NCI-H446 treated with DMSO at 0.1 percent for 48 hours (cell line): ENCODE measurements at places on chromosomes 1 and 21.

DNA sequence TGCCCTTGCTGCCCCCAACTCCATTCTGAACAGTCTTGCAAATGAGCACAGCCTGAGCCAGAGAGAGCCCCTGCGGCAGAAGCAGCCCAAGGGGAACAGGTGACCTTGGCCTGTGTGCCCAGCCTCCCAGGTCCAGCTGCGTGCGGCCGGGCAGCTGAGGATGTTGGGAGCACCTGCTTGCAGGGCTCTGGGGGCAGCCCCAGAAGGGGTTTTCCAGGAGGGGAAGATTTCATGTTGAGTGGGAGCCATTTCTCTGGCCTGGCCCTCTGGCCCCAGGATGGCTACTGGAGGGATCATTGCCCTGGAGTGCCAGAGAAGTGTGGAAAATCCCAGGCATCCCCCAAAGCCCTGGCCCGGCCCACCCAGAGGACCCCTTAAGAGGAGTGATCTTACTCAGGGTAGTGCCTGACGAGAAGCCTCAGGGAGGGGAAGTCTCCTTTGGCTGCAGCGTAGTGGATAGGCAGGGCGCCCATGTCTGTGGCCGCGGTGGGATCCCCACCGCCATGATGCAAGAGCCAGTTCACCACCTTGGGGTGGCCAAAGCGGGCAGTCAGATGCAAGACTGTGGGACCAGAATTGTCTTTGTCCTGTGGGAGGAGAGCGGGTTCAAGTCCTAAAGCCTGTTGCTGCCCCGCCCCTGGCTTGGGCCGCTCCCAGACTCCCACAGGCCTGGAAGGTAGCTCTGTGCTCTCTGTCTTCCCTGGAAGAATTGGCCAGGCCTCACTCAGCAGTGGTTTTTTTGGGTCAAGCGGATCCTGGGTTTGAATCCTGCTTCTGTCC is 20.6 kb upstream of the RNU1-4 start:
- DNase-seq = no peak

DNA sequence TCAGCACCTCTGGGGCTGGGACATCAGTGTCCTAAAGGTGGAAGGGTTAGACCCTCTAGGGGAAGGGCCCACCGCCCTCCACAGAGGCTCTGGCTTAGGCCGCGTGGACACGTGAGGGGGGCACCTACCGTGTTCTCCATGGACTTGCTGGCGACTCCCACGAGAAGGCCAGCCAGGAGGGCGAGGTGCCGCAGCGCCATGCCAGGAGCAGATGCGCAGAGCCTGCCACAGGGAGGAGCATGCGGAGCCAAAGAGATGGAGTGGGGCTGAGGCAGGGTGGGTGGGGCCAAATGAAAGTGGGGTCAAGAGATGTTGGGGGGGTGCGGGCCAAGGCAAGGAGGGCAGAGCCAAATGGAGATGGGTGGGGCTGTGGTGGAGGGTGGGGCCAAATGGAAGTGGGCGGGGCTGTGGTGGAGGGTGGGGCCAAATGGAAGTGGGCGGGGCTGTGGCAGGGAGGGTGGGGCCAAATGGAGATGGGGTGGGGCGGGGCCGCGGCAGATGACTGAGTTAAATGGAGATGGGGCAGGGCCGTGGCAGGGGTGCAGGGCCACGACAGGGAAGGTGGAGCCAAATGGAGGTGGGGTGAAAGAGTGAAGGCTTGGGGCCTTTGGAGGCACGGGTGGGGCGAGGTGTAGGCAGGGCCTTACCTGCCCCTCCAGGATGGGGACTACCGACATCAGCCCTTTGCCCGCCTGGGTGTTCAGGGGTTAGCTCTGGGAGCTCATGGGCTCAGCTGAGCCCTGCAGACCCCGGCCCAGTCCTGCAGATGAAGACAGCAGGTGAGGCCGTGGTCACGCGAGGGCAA is 17.4 kb upstream of the RNF223 start:
- DNase-seq = no peak

DNA sequence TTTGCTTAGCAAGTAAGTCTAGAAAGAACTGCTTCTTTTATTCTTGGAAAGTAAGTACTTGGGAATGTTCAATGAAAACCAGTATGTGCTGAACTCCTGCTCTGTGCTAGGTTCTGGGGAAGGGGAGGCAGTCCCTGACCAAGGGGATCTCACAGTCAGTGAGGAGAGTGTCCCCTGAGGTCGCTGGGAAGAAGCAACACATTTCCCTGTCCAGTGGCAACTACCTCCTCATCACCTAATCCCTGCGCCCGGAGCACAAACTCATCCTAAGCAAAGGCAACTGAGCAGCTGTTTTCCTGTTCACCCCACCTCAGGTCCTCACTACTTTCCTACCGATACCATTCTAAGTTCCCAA is 61.7 kb upstream of the ANGPTL1 start:
- no peak for DNase-seq

GRCh38 chr1:25797939-25798338 is 2.1 kb upstream of the SELENON start:
- no peak for DNase-seq

DNA sequence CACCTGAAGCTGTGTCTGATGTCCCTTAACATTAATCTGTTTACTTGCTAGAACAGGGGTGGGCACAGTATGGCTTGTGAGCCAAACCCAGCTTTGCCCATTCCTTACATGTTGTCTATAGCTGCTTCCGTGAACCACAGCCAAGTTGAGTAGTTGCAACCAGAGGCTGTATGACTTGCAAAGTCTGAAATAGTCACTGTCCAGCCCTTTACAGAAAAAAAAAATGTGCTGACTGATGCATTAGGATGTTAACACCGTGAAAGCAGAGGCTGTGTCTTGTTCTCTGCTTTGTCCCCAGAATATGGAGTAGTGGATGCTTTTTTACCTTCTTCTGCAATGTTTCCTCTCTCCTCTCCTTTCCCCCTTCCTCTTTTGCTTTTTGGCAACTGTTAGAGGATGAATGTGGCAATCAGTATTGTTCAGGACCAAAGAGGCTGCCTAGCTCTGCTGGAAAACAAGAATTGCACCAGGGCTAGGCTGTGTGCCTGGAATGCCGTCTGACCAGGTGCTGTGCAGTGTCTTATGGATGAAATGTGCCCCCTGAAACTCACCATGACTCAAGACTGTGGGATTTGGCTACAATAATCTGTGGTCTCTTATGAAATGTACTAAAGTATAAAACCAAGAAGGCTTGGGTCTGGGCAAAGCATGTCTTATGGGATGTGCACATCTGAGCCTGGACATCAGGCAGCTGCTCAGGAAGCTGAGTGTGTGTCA is 79.6 kb upstream of the GCLM start:
- no peak for DNase-seq

- no peak for DNase-seq
Measured at GRCh38 chr1:184392779-184393522, 6.1 kb downstream of the C1orf21 start.

DNA sequence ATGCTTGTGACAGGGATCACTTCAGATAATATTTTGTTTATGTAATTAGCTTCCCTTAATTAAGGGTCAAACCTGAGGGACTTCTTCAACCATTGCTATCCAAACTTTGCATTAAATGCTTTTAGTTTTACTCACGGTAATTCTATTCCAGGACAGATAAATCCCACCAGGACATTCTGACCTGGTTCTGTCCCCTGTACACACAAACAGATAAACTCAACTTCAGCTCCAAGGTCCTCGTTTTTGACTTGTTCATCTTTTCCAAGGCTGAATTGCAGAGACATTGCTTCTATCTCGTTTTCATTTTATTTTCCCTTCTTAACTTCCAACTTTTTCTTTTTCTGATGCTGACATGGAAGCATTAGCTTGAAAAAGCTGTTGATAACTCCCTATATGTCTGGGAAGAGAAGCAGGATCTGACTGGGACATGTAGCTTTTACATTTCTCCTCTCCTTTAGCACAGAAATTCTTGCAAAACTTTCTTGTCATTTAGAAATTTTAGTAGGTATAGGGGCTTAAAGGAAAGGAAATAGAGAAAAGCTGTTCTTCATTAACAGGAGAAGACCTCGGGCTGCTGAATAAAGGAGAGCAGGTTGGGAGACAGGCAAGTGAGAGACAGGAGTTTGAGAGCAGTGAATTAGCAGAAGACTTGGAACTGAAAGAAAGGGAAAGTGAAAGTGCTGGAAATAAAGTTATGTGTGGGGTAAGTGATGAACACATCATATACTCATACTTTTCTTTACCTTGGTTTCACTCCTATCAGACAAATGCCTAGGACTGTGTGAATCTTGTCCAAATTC is 231.7 kb upstream of the B3GALT2 start:
- DNase-seq = no peak

GRCh38 chr1:157103268-157103667 is 3.7 kb upstream of the ETV3L start:
- no peak for DNase-seq

- DNase-seq = no peak
Measured at GRCh38 chr1:923991-924655, 400 bp downstream of the SAMD11 start.

DNA sequence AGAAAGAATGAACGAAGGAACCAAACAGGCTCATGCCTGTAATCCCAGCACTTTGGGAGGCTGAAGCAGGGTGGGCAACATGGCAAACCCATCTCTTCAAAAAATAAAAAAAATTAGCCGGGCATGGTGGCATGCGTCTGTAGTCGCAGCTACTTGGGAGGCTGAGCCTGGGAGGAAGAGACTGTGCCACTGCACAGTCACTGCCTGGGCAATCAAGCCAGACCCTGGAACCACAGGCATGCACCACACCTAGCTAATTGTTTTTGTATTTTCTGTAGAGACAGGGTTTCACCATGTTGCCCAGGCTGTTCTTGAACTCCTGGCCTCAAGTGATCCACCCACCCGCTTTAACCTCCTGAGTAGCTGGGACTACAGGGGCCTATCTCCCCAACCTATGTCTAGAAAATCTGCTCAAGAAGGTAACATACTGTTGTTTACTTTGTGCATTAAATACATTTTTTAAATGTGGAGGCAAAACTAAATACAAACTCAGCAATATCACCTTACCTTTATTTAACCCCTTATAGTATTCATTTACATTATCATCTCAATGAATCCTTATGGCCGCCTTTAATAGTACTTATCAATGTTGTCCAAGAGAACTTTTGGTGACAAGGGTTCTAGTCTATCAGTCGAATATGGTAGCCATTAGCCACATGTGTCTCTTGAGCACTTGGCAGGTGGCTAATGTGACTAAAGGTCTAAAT is 2.7 kb downstream of the KHDC4 start:
- no peak for DNase-seq

DNA sequence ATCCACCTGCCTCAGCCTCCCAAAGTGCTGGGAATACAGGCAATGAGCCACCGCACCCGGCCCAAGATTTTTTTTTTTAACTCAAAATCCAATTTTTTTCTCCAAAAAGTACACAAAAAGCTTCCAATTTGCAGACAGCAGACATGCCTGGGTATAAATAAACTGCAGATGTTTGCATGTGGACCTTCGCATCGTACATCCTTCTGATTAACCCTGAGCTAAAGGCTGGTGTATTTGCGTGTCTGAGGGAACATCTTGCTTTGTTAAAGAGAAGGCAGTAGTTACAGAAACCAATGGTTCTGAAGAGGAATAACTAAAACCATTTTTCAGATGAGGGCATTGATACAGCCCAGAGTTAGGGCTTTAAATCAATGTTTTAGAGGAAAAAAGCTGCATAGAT is 12.7 kb downstream of the BCAR3 start:
- DNase-seq = no peak

DNA sequence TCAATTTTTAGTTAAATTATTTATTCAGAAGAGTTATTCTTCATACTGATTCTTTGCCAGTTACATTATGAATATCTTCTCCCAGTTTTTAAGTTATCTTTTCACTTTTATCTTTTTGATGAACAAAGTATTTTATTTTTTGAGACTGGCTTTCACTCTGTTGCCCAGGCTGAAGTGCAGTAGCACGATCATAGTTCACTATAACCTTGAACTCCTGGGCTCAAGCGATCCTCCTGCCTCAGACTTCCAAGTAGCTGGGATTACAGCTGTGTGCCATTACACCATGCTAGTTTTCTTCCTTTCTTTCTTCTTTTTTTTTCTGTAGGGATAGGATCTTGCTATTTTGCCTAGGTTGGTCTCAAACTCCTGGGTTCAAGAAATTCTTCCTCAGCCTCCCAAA is 3.5 kb downstream of the GORAB start:
- no peak for DNase-seq

DNA sequence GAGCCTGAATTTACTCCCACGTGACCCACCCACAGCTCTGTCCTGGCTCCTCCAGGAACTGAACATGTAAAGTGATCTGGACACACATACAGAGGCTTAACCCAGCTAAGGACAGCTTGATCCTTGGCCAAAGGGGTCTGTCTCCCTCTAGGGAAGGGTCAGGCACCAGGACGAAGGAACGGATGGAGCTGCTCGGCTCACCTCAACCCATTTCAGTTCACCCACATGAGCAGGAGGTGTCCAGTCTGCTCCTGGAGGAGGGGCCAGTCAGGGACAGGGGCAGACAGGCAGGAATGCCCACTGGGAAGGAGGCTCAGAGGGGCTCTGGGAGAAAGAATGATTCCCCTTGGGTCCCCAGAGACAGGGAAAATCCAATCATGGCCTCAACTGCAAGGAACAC is 567.2 kb downstream of the PTPRU start:
- DNase-seq = no peak

DNA sequence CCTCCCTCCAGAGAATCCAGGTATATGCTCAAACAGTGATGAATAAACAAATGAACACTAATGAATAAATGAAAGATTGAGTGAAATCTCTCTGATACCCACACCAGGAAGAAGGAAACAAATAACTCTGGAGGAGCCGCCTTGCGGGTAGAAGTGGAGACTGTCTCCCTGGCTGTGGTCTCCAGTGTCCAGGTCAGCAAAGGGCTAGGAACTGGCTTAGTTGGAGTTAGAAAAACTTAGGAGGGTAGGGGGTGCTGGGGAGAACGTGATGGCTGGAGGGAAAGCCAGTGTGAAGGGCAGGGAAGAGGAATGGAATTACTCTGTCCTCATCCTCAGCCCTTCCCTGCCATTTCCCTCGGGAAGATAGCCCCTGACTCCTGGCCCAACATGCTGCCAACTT is 537 bp downstream of the RHBDL2 start:
- no peak for DNase-seq

- no peak for DNase-seq
Measured at GRCh38 chr1:17101261-17101660, 18.0 kb downstream of the PADI2 start.

- no peak for DNase-seq
Measured at GRCh38 chr1:51517361-51518032, 1.6 kb downstream of the EPS15 start.

GRCh38 chr1:82646888-82647287 is 846.2 kb downstream of the ADGRL2 start:
- DNase-seq = no peak

GRCh38 chr1:1179983-1180861 is 6.5 kb downstream of the TTLL10 start:
- DNase-seq = no peak
